GM04503 (cell line): ENCODE measurements at places on chromosomes 6 and 20.

GRCh38 chr20:35091816-35092523, 637 bp downstream of the TRPC4AP start:
- no peak for DNase-seq

DNA sequence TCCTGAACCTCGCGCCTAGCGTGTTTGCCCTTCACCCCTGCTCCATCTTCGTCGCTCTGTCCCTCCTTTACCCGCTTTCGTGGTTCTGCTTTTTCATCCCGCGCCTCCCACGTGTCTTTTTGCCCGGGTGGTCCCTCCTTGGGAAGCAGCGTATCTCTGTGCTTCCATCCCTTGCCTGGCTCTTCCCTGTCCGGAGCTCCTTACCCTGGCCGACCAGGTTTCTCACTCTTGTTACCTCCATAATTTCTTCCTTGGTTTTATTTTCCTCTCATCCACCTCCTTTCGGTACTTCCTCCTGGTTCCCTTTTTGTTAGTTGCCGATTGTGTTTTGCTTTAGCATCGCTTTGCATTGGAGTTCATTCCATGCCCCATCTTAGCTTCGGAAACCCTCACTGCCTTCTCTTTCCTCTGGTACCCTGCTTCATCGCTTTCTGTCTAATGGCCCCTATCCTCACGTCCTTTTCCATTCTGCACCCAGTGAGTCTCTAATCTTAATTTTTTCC, 735 bp downstream of the FAM135A start:
- DNase-seq, result no peak

DNA sequence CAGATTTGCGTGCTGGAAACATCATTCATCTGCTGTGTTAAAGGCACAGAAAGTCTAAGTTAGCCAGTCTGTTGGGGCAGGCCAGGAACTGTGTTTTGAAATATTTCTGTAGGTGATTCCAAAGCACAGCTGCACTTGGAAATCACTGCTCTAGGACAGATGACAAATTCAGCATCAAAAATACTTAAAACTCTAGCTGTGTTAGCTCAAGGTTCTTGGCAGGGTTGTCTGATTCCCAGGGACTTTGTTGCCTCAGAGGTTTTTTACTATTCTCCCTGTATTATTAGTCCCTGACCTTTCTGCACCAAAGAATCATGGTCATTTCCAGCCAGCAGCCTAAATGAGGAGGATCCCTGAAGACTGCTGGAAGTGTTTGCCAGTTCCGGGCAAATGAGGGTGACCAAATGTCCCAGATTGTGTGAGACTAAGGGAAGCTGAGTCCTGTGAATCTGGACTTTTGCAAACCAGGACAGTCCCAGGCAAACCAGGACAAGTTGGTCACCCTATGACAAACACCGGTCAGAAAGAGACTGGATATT, 84.3 kb upstream of the TMEM30A start:
- DNase-seq, result no peak

- no peak for DNase-seq
These were observed 82.6 kb downstream of the OR2B2 start for GRCh38 chr6:27829453-27830211.

GRCh38 chr20:10412591-10413408, 21.2 kb downstream of the MKKS start:
- no peak for DNase-seq

GRCh38 chr6:125807293-125807692, 16.5 kb downstream of the NCOA7 start:
- DNase-seq, result no peak

DNA sequence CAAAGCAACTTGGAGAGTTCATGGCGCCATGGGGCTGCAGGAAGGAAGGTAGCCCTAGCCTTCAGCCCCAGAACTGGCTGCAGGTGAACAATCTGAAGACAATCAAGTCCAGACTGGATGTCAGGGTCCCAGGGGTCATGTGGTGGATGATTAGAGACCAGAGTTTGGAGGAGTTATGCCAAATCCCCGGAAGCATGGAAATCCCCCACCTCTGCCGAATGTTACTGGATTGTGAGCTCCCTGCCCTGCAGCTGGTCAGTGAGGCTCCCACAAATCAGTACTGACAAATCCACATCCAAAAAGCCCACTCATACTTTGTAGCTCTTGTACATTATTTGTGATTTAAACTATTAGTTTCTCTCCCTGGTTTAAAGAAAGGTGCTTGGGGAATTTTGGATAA, 21.3 kb upstream of the CD93 start:
- no peak for DNase-seq

DNA sequence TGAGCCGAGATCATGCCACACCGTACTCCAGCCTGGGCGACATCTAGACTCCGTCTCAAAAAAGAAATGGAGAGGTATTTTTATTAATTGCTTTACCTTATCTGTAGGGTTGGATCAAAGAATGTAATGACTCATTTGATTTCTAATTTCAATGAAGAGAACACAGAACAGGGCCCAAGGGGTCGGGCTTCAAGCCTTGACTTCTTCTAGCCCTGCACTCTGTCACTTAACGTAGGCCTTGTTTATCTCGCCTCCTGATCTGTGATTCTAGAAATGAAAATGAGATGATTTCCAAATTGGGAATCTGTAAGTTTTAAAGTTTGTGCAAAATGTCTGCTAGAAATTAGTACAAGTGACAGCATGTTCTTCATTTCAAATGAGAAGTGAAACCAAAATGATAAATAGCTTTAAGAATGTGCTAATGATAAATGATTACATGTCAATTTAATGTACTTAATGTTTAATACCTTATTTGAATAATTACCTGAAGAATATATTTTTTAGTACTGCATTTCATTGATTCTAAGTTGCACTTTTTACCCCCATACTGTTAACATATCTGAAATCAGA, 180.5 kb downstream of the SLC16A10 start:
- DNase-seq, result no peak

DNA sequence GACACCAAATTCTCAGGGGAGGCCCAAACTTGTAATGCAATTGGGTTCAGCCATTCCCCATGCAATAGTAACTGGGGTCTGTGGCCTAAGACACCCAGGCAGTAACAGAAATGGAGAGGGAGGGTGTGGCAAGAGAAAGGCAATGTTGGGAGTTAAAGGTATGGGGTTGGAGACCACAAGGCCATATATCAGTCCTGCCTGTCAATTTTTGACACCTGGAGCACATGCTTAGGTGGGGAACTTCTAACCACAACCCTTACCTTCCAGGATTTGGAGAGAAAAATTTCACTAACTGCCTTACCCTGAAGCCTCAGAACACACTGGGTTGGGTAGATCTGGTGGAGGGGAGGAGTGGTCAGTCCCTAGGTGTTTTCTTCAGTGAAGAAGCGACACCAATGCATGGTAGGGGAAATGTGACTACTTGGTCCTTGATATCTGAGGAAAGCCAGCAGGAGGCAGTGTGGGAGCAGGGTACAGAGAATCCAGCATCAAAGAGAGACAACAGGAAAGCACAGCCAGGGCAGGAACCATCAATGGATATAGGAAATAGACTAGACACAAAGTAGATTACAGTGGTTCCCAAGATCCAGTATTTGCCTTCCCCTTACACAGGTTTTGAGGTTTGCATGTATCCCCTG, 6.8 kb upstream of the USP49 start:
- DNase-seq, result no peak

GRCh38 chr20:41278936-41279335, 38.6 kb downstream of the ZHX3 start:
- no peak for DNase-seq

DNA sequence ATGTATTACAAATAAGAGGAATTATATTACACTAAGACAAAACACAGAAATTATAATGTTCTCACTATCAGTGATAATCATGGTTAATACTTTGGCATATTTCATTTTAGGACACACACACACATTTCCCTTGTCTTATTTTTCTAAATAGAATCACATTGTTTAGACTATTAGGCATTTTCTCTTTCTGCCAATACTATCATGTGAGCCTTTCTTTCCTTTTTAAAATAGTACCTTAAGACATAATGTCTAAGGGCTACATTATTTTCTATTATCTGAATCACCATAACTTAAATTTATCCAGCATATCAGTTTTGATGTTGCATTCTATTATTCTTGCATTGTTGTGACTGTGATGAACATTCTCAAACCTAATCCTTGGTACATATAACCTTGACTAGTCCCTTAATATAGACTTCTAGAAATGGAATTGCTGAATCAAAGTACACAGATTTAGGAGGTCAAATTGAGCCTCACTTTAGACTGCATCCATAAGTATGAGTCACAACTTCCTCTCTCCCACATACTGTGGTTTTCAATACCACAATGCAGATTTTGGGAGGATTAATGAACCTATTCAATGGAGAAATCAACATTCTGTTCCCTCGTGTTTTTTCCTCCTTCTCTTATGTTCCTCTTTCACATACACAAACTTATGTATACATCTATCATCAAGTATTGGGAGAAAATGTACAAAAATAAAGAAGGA, 212.6 kb downstream of the MOXD1 start:
- DNase-seq, result peak; percentile 28

DNA sequence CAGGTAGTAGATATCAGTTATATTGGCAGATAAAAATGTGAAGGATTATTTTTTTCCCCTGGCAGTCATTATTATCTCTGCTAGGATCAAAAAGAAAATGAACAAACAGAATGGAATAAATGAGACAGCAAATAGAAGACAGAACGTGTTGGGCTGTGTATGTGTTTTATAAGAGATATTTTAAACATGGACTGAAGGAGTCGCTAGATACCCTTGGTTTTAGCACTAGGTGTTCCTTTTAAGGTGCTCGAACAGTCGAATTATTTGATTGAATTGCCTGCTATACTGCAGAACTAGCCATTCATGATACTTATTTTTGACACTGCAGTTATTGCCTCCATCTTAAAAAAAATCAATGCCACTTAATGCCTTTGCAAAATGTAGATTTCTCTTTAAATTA, 3.7 kb downstream of the GRIK2 start:
- no peak for DNase-seq

- no peak for DNase-seq
These were observed 267.1 kb upstream of the SGK1 start for GRCh38 chr6:134584847-134585516.

GRCh38 chr20:45014671-45015415, 48.5 kb downstream of the STK4 start:
- DNase-seq, result peak; percentile 73

DNA sequence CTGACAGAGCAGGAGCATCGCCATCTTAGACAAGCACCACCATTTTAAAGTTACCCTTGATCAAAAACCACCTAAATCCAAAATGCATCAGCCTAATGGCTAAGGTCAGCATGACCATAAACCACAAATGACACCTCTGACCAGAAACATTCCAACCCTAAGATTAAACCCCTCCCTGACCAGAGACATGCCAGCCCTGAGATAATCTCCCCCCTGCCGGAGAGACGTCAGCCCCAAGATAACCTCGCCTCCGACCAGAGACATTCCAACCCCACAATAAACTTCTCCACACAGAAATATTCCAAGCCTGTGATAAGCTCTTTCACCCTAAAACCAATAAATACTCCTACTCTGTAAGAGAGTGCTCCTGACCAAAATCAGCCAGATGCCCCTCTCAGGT, 53.5 kb downstream of the PXDC1 start:
- no peak for DNase-seq

GRCh38 chr20:34621036-34621343, 55.9 kb downstream of the PIGU start:
- no peak for DNase-seq
